ENCODE measurements at places on chromosomes 7 and 10.

DNA sequence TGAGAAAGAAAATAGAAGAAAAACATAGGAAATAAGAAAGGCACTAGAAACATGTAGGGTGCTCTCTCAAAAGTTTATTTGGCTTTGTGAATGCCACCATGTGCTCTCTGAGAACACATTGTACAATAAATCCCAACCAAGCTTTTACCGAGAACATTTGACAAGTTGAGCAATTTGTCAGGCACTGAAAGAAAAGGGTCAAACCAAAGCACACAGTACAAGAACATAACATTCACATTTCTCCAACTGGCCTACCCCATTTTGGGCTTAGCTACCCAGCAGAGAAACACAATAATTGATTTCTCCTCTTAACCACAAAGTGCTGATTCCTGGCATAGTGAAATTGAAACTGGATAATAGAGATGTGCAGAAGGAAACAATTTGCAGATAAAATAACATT lies 69.2 kb upstream of the SLC39A12 start:
- peak; percentile 71 for DNase-seq

- peak; percentile 94 for DNase-seq
Measured at GRCh38 chr7:75565132-75565837, 73.2 kb downstream of the SPDYE5 start.

GRCh38 chr10:86889997-86890396 lies 67.4 kb downstream of the MMRN2 start:
- no peak for DNase-seq

DNA sequence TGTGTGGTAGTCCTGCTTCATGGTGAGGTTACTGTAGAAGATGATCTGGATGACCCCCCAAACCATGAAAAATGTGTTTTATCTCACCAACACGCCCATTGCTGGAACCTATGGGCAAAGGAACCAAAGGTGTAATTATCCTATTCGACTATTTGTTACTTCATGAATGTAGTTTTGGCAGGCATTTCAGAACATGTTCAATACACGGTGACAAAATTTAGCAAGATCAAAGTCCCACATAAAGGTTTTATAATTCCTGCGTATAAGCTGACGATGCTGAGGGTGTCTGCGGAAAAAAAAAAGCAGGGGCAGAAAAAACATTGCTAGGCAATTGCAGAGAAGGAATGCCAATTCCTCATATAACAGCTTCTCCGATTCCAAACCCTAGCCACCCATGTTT lies 13.3 kb downstream of the RAPGEF5 start:
- DNase-seq, result no peak

DNA sequence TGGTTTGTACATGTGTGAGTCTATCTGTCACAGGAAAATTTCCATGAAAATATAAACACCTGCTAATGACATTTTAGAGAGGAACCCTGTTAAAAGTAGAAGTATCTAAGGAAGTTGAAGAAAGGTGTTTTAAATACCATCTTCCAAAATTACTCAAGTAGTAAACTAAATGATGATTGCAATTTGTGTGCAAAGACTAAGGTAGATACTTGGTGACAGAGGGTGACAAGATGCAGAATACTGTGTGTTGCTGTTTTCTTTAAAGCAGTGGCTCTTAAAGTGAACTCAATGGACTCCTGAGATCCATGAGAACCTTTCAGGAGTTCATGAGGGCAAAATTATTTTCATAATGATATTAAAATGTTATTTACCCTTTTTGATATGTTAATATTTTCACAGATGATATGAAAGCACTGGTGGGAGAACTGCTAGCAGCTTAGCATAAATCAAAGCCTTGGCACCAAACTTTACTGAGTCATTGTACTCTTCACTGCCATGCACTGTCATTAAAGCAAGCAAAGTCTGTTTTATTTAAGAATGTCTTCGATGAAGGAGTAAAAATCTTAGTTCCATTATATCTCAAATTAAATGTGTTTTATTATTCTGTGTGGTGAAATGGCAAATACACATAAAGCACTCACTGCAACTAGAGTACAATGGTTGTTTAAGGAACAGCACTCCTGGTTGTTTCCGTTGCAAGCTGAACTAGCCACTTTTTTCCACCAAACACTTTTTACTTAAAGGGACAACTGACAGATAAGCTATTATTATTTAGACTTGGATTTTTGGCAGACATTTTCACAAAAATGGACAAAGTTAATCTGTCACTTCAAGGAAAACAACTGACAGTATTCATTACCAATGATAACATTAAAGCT lies 133.7 kb downstream of the LRRN3 start:
- DNase-seq, result peak; percentile 7

DNA sequence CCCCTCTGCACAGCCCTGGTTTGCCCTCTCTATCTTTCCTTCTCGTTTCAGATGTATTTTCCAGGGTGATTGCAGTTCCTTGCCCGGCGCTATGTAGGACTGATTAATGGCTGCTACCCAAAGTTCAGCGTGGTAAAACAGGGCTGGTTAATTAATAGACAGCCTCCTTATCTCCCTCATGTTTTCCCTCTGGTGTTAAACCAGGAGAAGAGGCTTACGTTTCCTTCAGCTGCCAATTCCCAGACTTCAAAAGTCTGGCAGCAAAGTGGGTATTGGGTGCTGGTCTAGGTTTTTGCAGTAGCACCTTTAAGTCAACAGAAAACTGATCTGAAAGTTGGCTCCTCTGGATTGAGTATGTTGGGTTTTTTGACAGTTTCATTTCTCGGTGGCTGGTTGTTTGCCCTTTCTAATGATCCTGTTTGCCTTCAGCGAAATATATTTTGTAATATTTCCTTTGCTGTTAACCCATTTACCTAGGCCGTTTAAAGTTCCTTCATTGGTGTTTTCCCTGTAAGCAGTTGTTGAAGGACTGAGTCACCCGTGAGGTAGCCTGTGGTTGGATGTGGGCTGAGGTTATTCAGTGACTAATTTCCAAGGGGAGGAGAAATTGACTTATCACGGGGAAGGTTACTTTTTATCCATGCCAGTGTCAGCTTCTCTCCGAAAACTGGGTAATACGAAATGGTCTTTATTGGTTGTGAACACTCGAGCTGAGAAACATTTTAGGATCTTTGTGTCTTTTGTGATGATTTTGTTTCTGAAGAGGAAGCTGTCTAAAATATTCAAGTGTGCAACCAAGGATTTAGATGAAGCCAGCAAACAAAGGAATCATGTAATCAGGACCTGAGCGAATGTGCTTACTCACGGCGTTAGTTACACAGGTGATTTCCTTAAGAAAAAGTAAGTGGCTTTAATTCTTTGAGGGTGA lies 257.2 kb downstream of the KIAA1217 start:
- peak; percentile 97 for DNase-seq

DNA sequence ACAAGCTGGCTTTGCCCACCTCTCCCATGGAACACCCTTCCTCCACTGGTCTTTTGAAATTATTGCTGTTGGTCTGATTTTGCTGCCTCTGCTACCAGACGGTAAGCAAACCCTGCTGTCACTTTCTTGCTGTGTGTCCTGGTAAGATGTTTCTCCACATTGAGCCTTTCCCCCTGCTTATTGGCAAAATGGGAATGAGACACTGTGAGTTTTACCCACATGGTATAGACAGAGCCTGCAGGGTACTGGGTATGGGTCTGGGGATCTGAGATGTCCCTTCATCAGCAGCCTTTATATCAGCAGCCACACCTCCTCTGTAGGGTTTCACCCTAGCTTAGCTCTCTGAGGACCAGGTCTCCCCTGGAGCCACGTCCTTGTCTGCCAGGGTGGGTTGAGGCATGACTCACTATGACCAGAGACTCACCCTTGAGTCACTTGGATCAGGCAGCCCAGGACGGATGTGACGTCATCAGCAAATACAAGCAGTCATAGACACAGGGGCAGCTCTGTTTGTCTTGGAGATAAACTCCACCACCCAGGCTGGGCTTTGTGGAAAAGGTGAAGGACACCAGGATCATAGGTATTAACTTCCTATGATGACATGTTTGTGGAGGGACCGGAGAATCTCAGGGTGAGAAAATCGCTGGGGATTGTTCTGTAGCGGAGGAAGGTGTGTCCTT lies 17.9 kb upstream of the BAIAP2L1 start:
- peak; percentile 95 for DNase-seq

DNA sequence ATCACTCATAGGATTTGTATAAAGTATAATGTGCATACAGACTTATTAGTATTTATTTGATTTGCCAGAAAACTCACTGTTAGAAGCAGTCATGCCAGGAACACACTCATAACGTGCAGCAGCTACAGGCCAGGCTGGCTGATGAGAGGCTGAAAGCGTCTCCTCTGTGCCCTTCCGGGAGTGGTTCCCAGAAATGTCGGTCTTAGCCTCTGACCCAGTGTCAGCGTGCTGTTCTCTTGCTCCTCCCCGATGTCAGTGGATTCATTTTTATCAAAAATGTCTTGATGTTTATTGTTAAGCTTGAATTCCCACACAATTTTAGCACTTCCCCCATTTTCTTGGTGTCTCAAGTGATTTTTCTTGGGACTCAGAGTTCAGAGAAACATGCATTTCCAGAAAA lies 33.3 kb upstream of the GARS1 start:
- no peak for DNase-seq

DNA sequence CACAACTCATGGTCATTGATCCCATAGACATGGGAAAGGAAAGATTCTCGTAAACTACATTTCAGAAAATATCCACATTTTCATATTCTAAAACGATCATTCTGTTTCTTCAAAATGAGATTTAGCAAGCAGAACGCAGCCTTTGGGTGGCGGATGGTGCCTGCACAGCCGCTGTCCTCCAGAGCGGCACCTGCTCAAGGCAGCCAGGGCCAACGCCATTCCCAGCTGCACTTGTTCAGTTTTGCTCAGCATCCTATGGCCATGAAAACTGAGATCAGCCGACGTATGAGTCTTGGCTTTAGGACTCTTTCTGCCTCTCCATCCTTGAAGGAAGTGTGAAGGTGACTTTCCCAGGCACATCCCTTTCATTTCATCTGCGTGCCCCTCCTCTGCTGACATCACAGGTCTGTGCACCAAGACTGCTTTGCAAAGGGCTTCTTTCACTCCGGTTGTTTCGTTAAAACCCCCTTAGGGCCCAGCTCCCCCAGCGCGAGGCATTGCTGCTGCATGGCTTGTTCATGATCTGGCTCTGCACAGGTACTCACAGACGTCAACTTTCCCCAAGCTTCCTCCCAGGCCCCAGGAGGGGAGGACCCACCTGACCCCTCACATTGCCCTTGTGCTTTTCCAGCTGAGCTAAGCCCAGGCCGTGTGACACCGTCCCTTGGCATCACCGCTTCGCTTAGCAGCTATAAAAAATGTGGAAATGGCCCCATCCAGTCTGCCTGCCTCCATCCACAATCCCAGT lies 37.2 kb downstream of the TCERG1L start:
- no peak for DNase-seq

DNA sequence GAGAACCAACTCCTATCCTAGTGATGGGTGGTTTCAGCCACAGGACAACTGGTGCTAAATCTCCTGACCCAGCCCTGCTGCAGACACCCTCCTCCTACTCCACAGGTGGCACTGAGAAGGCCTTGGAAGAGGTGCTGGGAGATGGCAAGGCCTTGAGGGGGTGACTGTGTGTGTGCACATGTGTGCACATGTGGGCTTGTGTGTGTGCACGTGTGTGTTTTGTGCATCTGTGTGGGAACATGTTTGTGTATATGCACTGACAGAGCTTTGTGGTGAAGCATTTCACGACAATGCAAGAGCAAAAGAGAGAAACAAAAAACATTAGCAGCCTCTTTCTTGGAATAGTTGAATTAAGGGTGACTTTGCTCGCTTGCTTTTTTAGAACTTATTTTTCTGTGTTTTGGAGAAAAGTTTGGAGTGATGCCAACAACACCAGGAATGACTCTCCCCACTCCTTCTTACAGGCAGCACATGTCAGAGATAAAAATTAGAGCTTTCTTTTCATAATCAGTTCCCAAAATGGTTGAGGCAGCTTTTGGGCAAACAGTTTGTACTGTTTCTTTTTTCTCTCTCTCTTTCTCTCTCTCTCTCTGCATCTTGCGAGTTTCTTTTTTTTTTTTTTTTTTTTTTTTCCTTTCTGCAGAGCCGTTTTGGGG lies 69.5 kb downstream of the SEC61G start:
- no peak for DNase-seq

GRCh38 chr10:112562809-112563663 lies 116.0 kb downstream of the VTI1A start:
- no peak for DNase-seq

- DNase-seq, result no peak
Measured at GRCh38 chr10:63896992-63897391, 375.8 kb downstream of the REEP3 start.

DNA sequence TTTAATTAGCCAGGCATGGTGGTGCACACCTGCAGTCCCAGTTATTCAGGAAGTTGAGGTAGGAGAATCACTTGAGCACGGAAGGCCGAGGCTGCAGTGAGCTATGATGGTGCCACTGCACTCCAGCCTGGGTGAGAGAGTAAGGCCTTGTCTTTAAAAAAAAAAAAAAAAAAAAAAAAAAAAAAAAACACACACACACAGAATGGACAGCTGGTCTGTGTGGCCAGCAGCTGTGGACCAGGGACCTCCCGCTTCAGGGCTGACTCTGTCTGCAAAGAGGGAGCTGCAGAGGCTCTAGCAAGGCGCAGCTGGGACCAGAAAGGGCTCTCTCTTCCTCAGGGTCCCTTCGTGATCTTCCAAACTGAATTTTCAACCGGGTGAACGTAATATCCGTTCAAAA lies 53.6 kb upstream of the DNAAF5 start:
- DNase-seq, result no peak

DNA sequence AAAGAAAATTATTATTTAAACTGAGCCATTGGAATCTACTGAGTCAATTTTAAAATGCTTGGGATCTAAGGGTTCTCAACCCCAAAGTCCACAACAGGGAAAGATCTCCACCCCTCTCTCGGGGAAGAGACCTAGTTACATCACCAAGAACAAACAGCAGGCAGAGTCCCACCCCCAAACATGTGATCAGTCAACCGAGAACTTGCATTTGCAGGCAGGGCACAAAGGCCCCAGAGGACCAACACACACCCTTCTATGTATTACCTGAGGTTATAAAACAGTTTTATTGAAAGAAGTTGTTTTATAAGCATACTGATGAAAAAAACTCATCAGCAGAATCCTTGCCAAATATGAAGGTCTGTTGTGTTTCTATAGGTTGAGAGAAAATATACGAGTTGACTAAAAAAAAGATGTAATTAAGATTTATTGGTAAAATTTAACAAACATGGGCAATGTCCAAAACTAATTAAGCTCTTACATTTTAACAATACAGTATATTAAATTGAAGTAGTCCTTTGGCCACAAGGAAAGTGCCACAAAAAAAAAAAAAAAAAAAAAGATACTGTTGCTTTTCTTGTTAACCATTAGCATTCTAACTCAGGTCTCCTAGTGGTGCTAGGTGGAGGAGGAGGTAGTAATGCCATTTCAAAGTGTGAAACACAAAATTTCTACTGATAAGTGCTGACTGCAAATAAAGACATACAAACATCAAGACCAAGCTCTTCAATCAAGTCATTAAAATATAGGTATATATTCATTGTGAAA lies 975 bp upstream of the USP54 start:
- DNase-seq, result peak; percentile 64

Measured in astrocyte of the spinal cord (primary cell).